Naive thymus-derived CD4-positive, alpha-beta T cell (primary cell): ENCODE measurements at places on chromosomes 1 and 21. TPM values are rescaled to one million over a fixed set of nuclear protein-coding genes. Genes with fewer than 3 reads are reported as not detected.

GRCh38 chr1:7672864-7673263 lies 98.2 kb upstream of the VAMP3 start:
- DNase-seq: no peak

DNA sequence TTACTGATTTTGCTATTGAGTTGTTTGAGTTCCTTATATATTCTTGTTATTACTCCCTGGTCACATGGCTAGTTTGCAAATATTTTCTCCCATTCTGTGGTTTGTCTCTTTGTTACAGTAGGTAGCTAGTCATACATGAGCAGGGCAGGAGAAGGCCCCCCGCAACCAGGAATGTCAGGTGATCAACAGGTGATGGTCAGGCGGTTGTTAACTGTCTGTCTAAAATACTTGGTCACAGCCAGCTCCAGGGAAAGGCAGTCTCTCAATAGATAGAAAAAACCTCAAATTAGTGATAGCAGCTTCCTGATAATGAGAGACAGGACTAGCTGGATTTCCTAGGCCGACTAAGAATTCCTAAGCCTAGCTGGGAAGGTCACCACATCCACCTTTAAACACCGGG lies 217.9 kb downstream of the RHOU start:
- no peak for DNase-seq

GRCh38 chr1:156559797-156560385 lies 12.5 kb downstream of the IQGAP3 start:
- DNase-seq: no peak

GRCh38 chr1:192476802-192477298 lies 98.7 kb upstream of the RGS1 start:
- DNase-seq: no peak

GRCh38 chr1:18854331-18855025 lies 5.0 kb downstream of the TAS1R2 start:
- DNase-seq: no peak

GRCh38 chr1:48898894-48899293 lies 122.2 kb upstream of the BEND5 start:
- DNase-seq: no peak

DNA sequence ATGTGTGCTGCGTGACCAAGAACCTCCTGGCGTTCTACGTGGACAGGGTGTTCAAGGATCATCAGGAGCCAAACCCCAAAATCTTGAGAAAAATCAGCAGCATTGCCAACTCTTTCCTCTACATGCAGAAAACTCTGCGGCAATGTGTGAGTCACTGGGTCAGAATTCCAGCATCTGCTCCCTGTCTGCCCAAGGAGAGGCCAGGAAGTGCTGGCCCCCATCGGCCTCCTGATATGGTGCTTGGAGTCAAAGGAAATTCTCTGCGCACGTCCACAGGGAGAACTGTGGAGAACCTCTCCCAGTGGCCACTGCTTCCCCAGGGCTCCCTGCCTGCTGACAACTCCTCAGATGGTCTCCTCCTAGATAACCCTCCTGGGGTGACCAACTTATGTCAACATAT lies 25.6 kb upstream of the IL20 start:
- DNase-seq: no peak

DEPDC1 gene
- not detected for polyA plus RNA-seq

KAZN gene
- polyA plus RNA-seq: 0.08 TPM

LEMD1 gene
- not detected for polyA plus RNA-seq

HOOK1 gene
- polyA plus RNA-seq: 28.9 TPM
